NCI-H1694 treated with DMSO at 0.1 percent for 48 hours (cell line): ENCODE measurements at places on chromosomes 2 and 18.

GRCh38 chr2:85156153-85156552 lies 23.0 kb downstream of the TCF7L1 start:
- no peak for DNase-seq

DNA sequence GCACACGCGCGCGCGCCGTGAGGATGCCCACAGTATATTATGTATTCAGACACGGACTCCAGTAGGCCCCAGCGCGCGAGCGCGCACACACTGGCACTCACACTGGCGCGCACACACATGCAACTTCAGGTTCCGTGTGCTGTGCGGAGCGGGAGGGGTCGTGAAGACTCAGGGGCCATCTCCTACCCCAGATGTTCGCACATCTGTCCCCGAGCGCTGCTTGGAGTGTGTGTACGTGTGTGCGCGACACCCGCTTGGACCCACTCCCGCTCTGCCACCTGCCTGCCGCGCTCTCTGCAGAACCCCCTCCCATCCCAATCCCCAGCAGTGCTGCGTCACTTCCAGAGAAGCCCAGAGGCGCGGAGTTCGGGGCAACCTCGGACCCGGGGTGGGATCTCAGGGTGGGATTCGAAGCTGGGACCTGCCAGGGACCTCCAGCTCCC lies 2.6 kb downstream of the NRP2 start:
- DNase-seq, result no peak

- DNase-seq, result no peak
These were observed 476.5 kb downstream of the LRP1B start for GRCh38 chr2:141654311-141654710.

DNA sequence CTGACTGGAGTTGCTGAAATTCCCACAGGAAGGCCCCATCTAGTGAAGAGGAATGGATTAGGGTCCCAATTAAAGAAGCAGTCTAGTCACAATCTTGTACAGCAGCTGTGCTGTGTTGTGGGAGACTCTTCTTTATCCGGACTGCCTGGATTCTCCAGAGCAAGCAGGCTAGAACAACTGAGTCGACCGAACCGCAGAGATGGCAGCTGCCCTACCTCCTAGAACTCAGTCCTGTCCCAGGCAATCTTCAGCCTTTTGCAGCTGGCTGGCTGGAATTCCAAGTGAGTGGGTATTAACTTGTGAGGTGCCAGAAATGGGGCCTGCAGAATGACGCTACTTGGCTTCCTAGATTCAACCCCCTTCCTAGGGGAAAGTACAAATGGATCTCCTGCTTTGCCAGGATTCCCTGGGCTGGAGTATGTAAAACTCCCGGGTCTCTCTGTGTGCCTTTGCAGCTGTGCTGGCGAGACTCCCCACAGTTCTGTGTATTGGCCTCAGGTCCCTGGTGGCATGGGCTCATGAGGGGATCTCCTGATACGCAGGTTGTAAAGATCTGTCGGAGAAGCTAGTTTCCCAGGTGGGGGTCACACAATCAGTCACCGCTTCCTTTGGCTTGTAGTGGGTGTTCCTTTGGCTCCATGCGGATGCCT lies 1952.6 kb upstream of the LRRTM1 start:
- no peak for DNase-seq

DNA sequence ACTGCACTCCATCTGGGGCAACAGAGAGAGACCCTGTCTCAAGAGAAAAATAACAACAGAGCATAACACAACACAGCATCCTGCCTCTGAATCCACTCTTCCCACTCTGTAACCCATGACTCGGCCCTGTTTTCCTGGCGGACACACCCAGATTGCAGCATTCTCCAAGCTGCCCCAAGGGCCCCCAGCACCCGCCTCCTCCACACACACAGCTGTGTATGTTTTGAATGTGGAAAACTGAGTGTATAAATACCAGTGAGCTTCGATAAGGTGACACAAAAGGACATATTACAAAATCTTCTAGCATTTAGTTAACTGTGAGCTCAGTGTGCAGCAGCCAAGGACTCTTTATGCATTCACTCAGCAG lies 13.0 kb downstream of the IMPA2 start:
- DNase-seq, result no peak

GRCh38 chr2:146992466-146992865 lies 852.4 kb upstream of the ACVR2A start:
- DNase-seq, result no peak

GRCh38 chr18:74529378-74529777 lies 4.9 kb upstream of the CNDP1 start:
- no peak for DNase-seq

DNA sequence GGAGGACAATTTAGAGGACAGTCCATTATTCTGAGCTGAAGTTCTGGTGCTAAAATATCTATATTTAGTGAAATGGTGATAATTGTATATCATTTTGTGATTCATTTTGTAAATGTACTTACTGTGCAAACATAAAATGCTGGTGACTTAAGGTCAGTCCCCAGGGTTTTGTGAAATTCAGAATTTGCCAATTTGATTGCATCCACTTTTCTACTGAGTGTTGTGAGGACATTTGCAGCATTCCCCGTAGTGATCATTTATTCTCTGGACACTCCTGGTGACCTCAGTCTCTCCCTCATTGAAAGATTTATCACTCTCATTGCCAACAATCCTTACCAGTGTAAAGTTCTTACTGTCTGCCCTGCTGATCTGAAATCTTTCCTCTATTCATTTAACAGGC lies 98.2 kb downstream of the SOCS6 start:
- DNase-seq, result no peak

DNA sequence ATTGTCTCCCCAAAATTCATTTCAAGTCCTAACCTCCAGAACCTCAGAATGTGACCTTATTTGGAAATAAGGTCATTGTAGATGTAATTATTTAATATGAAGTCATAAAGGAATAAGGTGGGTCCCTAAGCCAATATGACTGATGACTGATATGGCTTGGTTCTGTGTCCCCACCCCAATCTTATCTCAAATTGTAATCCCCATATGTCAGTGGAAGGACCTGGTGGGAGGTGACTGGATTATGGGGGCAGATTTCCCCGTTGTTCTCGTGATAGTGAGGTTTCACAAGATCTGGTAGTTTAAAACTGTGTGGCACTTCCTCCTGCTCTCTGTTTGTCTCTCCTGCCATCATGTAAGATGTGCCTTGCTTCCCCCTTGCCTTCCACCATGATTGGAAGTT lies 43.0 kb upstream of the BCL11A start:
- no peak for DNase-seq

- DNase-seq, result no peak
These were observed 13.3 kb downstream of the DNMT3A start for GRCh38 chr2:25328152-25329085.

DNA sequence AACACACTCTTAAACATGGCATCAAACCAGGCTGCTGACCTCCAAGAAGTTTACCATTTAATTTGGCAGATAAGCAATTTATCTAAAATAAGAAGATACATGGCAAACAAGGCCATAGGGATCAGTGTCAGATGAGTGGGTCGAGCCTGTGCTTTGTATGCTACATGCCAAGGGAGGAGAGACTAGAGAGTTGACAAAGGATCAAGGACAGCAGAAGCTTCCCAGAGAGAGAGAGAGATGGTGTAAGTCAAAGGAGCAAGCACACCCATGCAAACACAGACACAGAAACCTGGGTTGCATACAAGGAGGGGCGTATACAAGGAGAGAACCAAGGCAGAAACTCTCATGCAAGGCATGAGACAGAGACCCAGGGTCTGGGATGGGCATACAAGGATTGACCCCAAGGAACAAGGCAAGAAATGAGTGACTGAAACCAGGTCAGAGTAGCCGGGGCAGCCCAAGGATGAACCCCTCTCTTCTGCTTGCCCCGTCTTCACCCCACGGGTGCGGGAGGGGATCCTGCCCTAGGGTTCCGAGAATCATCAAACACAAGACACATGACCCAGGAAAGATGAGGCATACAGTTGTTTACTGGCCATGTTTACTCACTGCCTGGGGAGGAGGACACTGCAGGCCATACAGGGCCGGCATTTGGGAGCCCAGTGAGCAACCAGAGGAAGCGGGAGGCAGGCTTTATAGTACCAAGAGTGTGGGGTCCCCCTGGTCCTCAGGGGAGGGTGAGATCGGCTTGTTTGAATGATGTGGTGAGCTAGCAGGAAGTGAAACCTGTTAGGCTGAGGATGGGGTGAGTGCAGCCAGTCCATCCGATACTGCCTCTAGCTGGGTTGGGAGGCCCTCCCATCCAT lies 529.2 kb upstream of the ID2 start:
- DNase-seq, result no peak

DNA sequence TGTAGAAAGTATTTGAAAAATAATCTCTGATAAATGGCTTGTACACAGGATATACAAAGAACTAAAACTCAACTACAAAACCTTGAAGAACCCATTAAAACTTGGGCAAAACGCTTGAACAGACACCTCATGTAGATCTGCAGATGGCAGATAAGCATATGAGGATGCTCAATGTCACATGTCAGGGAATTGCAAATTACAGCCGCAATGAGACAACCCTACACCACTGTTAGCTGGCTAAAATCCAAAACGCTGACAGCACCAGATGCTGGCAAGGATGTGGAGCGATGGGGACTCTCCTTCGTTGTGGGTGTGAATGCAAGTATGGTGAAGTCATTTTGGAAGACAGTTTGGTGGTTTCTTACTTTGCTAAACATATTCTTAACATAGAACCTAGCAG lies 53.7 kb downstream of the SNTG2 start:
- DNase-seq, result no peak

GRCh38 chr18:3948958-3949357 lies 499.0 kb downstream of the TGIF1 start:
- no peak for DNase-seq

DNA sequence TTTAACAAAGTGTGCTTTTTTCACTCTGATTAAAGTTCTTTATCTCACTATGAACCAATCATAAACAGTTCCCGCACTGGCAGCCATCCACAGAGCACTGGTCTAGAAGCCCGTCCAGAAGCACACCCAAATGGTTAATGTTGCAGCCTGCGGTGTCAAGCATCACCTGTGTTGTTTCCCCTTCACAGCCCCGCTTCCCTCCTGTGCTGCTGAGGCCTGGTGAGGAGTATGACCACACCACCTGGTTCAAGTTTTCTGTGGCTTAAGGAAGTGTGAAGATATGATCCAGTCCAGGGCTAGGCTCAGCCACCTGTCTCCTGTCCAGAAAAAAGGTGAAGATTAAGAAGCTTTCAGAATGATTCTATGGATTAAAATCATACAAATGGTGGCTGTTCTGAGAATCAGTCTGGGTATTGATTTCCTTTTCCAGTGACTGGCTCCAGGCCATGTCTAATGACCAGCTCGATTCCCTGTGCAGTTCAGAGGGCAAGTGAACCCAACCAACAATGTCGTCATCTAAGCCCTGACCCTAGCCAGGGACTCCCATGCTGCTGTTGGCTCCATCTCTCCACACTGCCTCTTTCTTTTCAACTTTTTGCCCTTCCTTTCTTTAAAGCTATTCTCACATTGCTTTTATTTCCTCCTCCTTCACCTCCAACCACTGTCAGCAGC lies 17.7 kb downstream of the SRSF7 start:
- no peak for DNase-seq

GRCh38 chr18:2597639-2598038 lies 26.3 kb downstream of the NDC80 start:
- no peak for DNase-seq

GRCh38 chr2:12709207-12709522 lies 7.6 kb upstream of the TRIB2 start:
- DNase-seq, result no peak

DNA sequence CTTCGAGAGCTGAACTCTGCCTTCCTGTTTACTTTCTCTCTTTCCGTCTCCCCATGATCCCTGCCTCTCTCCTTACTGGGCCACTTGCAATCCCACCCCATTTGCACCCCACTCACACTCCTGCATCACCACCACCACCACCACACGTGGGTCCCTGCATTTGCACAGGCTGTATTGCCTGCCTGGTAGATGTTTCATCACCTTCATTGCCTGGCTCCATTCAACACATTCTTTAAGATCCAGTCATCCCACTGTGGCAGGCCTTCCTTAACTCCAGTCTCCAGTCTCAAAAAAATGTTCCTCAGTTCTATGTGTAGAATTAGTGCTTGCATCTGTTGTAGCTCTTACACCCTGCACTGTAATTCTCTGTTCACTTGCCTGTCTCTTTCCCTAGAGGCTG lies 13.9 kb downstream of the NOSTRIN start:
- DNase-seq, result no peak

- DNase-seq, result no peak
These were observed 45.1 kb downstream of the ST6GAL2 start for GRCh38 chr2:106840818-106841217.

GRCh38 chr18:48360376-48361021 lies 48.7 kb downstream of the ZBTB7C start:
- no peak for DNase-seq

DNA sequence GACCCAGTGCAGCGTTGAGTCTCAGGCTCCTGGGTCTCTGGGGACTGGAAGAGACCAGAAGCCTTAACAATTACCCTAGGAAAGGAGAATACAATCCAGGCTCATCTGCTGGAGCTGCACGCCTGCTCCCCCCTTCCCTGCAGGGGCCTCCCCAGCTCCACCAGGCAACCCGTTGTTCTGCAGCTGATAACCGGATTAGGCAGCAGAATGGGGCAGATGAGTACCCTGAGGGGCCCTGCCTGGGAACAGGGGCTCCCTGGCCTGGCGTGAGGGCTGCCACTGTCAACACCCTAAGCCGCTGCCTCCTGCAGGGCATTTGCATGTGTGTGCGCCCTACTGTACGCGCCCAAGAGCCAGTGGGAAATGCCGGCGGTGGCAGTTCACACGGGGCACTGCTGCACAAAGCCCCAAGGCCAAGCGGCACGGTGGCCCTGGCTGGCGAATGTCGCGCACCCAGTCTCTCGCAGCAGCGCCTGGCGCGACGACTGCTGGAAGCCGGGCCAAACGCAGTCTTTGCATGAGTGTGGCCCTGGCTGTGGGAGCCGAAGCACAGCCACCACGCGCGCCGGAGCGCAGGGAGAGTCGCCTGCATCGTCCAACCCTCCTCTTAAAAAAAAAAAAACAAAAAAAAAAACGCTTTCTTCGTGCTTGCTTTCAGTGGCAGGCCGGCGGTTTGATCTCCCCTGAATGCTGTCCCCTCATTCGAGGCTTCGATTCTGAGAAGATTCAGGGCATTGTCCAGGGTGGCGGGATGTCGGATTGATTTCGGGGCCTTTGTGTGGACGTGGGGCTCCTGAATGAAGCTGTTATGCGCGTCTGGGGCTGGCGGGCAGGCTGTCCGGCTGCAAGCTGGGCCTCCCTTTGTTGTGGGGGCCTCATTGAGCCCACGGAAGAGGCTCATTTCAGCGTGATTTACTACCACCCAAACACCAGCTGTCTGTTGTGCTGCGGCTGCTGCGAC lies 63.8 kb downstream of the SETBP1 start:
- no peak for DNase-seq

DNA sequence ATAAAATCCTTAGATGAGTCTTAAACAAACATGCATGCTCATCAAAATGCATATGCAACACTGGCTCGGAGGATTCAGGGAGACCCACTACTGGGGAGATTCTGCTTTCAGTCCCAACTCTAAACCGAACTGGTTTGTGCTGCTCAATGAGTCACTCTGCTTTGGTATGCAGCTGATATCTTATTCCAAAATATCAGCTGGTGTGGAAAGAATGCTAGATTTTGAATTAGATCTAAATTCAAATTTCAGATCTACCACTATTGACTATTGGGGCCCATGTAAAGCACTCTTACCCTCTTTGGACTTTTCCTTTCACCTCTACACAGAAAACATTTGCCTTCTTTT lies 39.2 kb upstream of the TTN start:
- DNase-seq, result no peak
